ENCODE measurements at places on chromosomes 1 and 21. TPM values are rescaled to one million over a fixed set of nuclear protein-coding genes. Genes with fewer than 3 reads are reported as not detected.

KCNJ10 gene
- not detected for total RNA-seq

AIM2 gene
- total RNA-seq: not detected

- DNase-seq: peak; percentile 65
These were observed 308.2 kb downstream of the DISC1 start for GRCh38 chr1:231934797-231935196.

GRCh38 chr1:20395255-20395654 lies 90.8 kb downstream of the CAMK2N1 start:
- DNase-seq: no peak

OR10J4 gene
- total RNA-seq: not detected

DNA sequence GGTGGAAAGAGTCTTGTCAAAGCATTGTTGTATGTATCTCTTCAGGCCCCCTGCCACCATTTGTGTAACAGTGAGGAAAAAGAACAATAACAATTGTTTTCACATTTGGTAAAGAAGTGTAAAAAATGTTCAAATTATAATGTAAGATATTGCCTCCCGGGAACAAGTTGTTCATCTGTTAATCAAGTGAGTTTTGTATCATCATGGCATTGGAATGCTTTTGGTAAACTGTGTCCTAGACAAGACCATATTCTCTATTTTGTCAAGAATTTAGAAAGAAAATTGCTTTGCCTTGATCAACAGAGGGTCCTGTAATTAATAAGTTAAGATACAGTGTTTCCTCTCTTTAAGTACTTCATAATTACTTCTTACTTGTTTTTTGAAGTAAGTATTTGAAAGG lies 692.0 kb upstream of the NR5A2 start:
- DNase-seq: no peak

DNA sequence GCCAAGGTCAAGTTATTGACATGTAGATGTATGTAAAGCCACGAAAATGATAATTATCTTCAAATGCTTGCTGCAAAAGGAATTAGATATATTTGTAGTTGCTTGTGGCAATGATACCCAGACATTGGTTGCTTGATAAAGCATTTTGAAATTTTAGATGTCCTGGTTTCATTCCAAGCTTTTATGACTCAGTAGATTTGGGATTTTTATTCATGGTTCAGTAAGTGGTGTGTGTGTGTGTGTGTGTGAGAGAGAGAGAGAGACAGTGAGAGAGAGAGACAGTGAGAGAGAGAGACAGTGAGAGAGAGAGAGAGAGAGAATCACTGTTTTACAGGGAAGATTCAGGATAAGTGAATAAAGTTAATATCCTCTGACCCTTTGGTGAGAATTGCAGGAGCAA lies 498.2 kb upstream of the C1orf87 start:
- DNase-seq: no peak

- DNase-seq: peak; percentile 25
These were observed 738 bp downstream of the GNPAT start for GRCh38 chr1:231241750-231242149.

C8A gene
- not detected for total RNA-seq

All from G401 (cell line).